ENCODE measurements at places on chromosomes 1 and 21.

- no peak for DNase-seq
Measured at GRCh38 chr1:19723874-19724273, 59.2 kb downstream of the HTR6 start.

- no peak for DNase-seq
Measured at GRCh38 chr1:30844631-30845030, 63.9 kb downstream of the SDC3 start.

GRCh38 chr21:45631540-45631939 lies 12.0 kb upstream of the PCBP3 start:
- DNase-seq = no peak

DNA sequence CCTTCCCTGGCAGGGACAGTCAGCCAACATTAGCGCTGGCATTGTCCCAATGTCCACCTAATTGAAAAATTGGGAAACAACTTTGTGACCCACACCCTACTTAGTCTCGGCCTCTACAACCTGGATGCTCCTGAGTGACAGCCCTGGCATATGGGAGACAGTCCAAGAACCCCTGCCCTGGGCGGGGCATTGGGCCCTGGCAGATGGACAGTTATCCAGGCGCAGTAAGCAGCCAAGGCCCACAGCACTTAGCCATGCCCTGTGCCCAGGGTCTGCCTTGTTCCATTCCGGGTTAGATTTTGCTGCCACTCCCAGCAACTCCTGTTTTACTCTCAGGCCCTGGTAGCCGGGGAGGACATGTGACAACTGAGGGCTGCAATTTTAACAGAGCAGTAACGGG lies 50.3 kb downstream of the NFASC start:
- no peak for DNase-seq

- DNase-seq = no peak
Measured at GRCh38 chr21:31186916-31187315, 148.6 kb upstream of the KRTAP19-8 start.

GRCh38 chr1:182651339-182651724 lies 33.1 kb downstream of the RGS8 start:
- DNase-seq = no peak

GRCh38 chr1:205069371-205070125 lies 14.7 kb downstream of the TMEM81 start:
- no peak for DNase-seq

DNA sequence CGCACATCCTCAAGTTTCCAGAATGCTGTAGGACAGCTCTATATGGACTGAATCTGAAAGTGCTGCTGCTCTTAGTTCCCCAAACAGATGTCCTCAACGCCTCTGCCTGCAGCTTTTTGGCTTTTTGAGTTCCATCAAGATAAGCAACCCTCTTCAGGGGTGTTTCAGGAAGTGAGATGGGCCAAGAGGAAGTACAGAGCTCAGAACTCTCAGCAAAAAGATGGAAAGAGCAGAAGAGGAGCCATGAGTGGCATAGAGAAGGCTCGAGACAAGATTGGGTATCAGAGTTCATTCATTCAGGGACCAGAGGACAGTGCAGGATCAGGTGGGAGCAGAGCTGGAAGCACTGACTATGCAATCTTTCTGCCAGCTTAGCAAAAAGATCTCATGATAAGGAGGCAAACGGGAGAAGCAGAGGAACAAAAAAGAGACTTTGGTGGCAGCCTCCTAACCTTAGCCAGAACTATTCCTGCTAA lies at the start of the genes ADORA3 and TMIGD3:
Gene ADORA3, minus strand, starts transcription at position 49 of the 476 bp plus-strand sequence. CDS start 279 bp downstream, outside the sequence.
Gene TMIGD3, minus strand, starts transcription at position 49 of the 476 bp plus-strand sequence. CDS start 279 bp downstream, outside the sequence.
- DNase-seq = no peak

DNA sequence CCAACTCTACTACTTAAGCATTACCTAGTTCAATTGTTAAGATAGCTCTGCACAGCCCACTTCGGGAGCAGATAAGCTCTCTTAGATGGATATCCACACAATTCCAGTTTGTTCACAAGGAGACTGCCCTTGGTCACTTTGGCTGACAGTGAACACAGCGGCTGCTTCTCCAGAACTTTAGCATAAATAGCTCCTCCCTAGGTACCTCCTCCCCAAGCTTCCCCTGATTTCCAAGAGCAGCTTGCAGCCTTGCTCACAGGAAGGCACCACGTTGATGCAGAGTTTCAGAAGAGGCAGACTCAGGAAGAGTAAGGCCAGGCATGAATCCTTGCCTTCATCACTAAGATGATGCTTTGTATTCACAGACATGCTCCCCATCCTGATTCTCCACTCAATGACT lies 24.7 kb downstream of the TFF3 start:
- DNase-seq = no peak

GRCh38 chr1:161115132-161115711 lies 2.6 kb downstream of the PFDN2 start:
- DNase-seq = no peak

GRCh38 chr1:109499081-109499480 lies 5.2 kb downstream of the CYB561D1 start:
- no peak for DNase-seq

DNA sequence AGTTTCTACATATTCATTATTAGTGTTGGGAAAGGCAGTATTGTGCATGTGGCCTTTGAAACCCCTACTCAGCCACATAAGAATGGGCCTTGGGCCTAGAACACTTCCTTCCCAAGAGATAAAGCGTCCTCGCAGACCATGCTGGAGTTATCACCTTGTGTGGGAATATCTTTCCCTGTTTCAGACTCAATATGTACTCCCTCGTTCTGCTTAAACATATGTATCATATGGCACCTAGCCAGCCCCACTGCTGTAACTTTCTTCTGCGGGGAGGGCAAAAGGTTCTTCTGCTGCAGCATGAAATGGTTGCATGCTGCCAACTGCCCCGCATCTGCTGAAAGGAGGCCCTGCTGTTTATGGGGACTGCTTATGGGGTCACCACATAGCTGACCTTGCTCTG lies 92.0 kb downstream of the CRB1 start:
- no peak for DNase-seq

- DNase-seq = no peak
Measured at GRCh38 chr1:14970799-14971141, 182.8 kb upstream of the TMEM51 start.

DNA sequence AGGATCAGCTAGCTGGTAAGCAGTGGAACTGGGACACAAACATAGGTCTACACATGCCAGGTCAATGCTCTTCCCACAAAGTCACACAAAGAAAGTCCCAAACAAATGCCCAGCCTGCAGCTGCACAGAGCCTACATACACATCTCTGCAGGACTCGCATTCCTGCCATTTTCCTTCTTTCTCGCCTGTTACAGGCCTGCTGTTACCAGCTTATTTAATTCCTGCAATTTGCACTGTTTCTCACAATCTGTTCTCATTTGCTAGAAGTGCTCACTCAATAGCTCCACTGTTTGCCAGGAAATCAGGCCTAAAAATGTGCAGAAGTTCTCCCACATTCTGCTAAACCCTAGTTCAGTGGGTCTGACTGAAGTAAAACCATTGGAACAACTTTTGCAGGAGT lies 362.6 kb upstream of the C1orf87 start:
- no peak for DNase-seq

- no peak for DNase-seq
Measured at GRCh38 chr1:63116016-63116415, 206.4 kb upstream of the FOXD3 start.

DNA sequence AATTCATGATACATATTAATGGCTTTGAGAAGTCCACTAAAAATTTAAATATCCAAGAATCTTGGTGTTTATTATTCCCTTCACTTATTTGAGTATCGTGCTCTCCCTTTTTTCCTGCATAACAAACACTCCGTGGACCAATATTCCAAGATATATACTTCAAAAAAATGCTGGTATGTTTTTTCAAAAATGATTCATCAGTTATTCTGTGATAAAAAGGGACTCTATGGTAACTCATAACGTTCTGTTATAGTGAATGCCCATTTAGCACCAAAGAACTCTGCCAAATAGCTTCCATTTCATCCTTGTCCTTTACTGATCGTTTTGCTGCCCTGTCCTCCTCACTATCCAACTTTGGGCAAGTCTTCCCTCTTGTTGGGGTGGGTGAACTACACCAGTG lies 12.9 kb downstream of the GIPC2 start:
- no peak for DNase-seq

DNA sequence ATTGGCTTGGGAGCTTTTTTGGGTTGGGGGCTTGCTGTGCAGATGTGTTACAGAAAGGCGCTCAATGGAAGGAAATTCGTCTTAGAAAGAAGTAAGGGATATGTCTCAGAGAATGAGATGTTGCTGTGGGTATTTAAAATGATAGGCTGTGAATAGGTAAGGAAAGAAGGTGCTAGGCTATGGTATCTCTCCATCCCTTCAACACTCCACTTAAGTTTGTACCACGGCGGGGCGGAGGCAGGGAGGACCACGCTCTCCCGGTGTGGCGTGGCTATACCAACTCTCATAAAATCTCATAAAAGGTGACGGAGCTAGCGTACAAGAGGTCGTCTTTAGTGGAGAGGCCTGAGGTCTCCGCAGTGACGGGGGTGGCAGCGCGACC lies 305 bp upstream of the RPS6KC1 start:
- no peak for DNase-seq

DNA sequence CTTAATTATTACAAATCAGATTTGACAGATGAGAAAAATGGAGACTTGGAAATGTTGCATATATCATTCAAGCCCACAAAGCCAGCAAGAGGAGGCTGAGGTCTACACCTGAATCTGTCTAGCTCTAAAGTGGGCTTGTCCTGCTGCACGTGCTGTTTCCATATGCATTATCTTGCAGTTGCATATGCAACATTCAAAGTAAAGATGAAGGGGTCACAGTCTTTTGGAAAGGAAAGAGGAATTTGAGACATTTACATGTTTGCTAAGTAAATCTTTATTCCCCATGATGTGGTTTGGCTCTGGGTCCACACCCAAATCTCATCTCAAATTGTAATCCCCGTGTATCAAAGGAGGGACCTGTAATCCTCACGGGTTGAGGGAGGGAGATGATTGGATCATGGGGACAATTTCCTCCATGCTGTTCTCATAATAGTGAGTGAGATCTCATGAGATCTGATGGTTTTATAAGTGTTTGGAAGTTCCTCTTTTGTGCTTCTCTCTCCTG lies 98.3 kb downstream of the BACH1 start:
- no peak for DNase-seq

- no peak for DNase-seq
Measured at GRCh38 chr1:232990176-232991128, 40.0 kb downstream of the NTPCR start.

DNA sequence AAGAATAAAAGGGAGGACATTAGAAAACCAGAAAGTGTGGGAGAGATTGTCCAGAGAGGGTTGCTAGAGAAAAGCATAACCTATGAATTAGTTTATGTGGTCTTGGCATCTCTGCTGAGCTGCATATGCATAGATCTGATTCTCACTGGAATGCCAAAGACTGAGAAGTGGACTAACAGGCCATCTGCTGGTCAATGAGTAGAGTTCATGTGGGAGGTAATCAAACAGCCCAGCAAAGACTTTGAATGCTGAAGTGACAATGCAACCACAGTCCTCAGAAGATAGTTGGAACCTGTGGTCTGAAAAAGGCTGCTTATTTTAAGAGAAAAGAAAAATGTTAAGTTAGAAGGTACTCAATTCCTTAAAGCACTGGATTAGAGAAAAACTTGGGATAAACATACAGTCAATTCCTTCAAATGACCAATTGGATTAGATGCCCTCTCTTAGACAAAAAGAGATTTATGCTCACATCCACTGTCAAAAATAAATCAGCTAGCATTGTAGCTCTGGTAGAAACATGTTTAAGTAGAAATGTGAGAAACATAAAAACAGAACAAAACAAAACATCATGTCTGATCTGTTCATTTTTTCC lies 382.8 kb downstream of the AMY1C start:
- DNase-seq = no peak

GRCh38 chr1:72623299-72623708 lies 341.0 kb upstream of the NEGR1 start:
- DNase-seq = no peak

- DNase-seq = no peak
Measured at GRCh38 chr21:45184869-45185268, 102.8 kb downstream of the POFUT2 start.

- DNase-seq = no peak
Measured at GRCh38 chr21:38938769-38939168, 133.0 kb downstream of the ETS2 start.

DNA sequence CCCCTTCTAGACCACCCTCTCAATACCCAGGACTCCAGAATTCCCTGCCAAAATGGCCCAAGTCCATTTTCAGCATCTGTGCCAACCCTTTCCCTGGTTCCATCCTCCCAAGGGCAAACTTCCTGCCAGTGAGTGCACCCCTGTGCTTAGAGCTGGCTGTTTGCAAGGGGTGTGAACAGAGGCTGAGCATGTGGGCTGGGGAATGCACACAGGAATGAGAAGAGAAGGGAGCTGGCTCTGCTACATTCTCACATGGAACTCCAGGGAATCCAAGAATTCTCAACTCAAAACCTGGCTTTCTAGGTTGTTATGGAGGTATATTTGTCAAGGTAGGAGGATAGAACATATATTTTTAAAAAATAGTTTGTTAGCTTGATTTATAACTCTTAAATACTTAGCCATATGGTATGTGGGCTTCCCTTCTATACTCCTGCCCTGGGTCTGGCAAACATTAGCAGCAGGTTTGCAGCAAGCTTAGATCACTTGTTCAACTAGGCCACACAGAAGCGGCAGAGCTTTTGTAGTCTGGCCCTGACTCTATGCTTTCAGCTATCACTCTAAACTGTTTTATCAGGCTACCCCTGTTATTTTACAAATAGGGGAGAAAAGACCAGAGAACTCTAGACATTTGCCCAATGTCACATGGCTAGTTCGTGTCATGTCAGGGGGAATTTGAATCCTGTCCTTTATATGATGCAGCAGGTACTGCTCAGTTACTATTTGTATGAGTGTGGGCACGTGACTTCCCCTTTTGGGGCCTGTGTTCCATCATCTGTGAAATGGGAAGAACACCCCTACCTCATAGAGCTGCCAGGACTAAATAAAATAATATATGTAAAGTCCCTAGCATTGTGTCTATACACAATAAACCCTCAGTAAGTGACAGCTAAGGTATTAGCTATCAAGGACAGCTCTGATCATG lies 8.1 kb upstream of the STMN1 start:
- DNase-seq = no peak

GRCh38 chr1:15412843-15413242 lies 3.2 kb downstream of the EFHD2 start:
- DNase-seq = no peak

DNA sequence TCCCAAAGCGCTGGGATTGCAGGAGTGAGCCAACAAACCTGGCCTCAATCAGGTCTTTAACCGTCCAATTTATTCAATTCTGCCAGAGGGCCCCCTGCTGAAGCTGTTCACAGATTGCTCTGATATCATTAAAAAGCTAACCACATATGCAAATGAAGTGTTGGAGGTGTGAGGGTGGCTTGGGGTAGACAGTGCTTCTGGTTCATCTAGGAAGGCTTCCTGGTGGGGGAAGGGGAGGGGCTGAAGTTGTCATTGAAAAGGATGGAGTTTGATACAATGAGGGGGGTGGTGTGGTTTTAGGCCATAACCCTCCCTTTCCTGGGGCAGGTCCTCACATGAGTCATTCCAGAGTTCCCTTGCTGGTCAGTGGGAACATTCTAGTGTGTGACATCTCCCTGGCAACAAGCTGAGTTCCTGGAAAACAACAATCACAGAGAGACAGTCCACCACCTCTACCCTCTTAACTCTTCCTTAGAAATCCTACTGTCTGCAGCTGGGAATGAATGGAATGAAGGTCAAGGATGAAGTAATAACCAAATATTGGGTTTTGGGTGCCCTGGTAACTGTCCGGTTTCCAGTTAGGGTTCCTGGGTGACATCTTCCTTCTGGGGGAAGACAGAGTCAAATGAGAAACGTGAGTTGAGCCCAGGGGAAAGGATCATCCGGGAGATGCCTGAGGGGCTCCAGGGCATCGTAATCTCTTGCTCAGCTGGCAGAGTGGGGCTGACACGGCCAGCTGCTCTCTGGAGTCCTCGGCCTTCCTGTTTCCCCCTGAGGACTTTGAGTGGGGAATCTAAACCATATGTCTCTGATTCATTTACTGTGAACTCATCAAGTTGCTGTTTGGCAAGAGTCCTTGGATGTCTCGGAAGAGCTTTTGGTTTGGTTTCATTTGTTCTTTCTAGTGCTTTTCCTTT lies 32.2 kb downstream of the BATF3 start:
- DNase-seq = no peak
